Fibroblast of the aortic adventitia (primary cell): ENCODE measurements at places on chromosomes 7 and 10. TPM values are rescaled to one million over a fixed set of nuclear protein-coding genes. Genes with fewer than 3 reads are reported as not detected.

Gene LIPK
- not detected in 2 replicates for total RNA-seq

Gene PLEKHA1
- 16.5 and 29.8 TPM in 2 replicates for total RNA-seq

Gene AKR1D1
- not detected in 2 replicates for total RNA-seq

Gene ADIRF
- 37.8 and 48.4 TPM in 2 replicates for total RNA-seq

Gene CDK14
- 26.7 and 44.8 TPM in 2 replicates for total RNA-seq

Gene PNLIPRP2
- not detected in 2 replicates for total RNA-seq

Gene FAM25G
- total RNA-seq, result not detected in 2 replicates

Gene VWA2
- total RNA-seq, result 0.09 TPM in 1 of 2 replicates, not detected in the other

Gene MOSPD3
- 1.8 and 11.4 TPM in 2 replicates for total RNA-seq

Gene RBM33
- 21.9 and 72.1 TPM in 2 replicates for total RNA-seq

Gene ZRANB1
- total RNA-seq, result 19.6 and 22.3 TPM in 2 replicates

Gene IFIT1B
- total RNA-seq, result not detected in 2 replicates

Gene GJC3
- total RNA-seq, result not detected in 2 replicates

Gene ADAMTS14
- total RNA-seq, result 2.0 and 5.3 TPM in 2 replicates

Gene GLI3
- total RNA-seq, result 7.0 and 7.2 TPM in 2 replicates

Gene CISD1
- total RNA-seq, result 63.8 and 82.9 TPM in 2 replicates

Gene FKBP6
- total RNA-seq, result not detected in 2 replicates

Gene SPDYE2
- total RNA-seq, result 0.16 TPM in 1 of 2 replicates, not detected in the other

Gene GATAD1
- total RNA-seq, result 14.8 and 25.7 TPM in 2 replicates
